NCI-H1105 (cell line): ENCODE measurements at places on chromosomes 2 and 18.

DNA sequence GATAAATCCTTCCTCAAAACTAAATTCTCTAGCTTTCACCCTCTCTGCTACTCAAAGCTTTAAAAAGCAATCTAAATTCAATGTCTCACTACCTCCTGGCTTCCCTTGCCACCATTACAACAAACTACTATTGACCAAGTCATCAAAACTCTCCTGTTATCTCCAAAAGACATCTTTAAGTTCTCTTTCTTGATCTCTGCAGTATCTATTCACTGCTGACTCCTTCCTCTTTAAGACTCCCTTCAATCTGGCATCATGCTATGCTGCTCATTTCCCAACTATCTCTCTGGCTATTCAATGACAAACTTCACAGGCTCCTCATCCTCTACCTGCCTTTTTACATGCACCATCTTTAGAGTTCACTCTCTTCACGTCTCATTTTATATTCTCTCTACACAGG lies 5.9 kb downstream of the PPP3R1 start:
- DNase-seq, result no peak

DNA sequence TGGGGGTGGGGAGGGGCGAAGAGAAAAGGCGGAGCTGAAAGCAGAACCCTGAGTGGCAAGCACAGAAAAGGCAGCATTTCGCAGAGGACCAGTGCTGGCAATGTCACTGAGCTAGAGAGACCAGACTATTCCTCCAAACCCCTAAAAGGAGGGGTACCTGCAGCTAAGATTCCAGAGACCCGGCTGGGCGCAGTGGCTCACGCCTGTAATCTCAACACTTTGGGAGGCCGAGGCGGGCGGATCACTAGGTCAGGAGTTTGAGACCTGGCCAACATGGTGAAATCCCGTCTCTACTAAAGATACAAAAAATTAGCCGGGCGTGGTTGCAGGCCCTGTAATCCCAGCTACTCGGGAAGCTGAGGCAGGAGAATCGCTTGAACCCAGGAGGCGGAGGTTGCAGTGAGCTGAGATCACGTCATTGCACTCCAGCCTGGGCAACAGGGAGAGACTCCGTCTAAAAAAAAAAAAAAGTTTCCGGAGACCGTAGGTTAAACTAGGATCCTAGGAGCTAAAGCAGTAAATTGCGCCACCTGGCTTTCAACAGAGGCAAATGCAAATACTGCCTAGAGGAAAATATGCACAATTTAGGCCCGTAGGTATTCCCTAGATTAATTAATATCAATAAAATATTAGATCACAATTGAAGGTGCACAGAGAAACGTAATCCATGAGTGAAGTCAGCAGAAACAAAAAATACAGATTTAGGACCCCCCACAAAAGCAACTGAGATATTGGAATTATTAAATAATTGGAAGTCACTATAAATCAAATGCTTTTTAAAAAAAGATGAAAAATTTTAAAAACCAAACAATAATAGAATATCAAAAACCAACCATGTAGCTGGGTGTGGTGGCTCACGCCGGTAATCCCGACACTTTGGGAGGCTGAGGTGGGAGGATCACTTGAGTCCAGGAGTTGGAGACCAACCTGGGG lies 4.9 kb downstream of the UCN start:
- peak; percentile 48 for DNase-seq

DNA sequence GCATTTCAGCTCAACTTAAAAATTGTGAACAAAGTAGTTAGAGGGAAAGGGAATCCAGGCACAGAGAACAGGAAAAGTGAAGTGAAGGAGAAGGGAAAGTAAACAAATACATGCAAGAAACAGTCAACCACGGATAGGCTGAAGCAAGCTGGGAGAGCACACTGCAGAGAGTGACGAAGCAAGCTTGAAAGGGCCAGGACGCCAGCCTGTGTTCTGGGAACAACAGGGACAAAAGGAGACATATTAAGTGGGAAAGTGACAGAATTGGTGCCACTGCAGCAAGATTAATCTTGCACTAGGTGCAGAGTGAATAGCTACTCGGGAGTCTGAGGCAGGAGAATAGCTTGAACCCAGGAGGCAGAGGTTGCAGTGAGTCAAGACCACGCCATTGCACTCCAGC lies 197.3 kb downstream of the SOX11 start:
- no peak for DNase-seq

DNA sequence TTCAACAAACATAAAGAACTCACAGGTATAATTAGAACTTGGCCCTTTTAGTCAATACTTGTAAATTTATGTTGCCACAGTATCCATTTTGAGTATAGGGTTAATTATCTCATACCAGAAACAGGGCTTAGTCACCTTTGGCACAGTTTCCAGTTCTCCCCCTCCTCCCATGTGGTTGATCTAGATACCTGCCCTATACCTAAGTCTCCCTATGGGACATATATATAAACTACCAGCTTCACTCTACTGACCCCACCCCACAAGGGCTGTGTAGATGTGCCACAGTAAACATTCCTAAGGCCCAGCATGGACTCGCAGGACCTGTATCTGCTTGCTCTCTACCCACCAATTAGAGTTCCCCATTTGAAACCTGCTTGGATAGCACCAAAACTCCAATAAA lies 371.7 kb upstream of the RND3 start:
- DNase-seq, result no peak

GRCh38 chr2:177296040-177296439 lies 31.5 kb upstream of the NFE2L2 start:
- no peak for DNase-seq

DNA sequence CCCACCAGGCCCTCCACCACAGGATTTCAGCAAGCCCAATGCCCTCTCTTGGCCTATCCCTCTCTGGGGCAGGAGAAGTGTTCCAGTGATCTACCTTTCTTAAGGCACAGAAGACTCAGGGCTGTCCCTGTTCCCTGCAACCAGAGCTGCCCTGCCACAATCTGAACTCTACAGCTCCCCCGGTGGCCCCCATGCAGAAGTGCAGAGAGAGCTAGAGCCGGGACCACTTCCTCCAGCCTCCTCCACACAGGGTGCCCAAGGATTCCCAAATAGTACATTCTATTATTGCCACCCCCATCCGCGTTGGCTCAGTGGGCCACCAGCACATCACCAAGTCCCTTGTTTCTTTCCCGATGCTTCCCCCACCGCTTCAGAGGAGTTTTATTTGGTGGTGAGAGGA lies 114.8 kb upstream of the PTPRM start:
- no peak for DNase-seq

GRCh38 chr2:57615855-57616556 lies 430.6 kb upstream of the VRK2 start:
- peak; percentile 42 for DNase-seq

- DNase-seq, result no peak
Measured at GRCh38 chr2:23401427-23402204, 16.6 kb downstream of the KLHL29 start.

GRCh38 chr2:147331790-147332419 lies 512.9 kb upstream of the ACVR2A start:
- no peak for DNase-seq

DNA sequence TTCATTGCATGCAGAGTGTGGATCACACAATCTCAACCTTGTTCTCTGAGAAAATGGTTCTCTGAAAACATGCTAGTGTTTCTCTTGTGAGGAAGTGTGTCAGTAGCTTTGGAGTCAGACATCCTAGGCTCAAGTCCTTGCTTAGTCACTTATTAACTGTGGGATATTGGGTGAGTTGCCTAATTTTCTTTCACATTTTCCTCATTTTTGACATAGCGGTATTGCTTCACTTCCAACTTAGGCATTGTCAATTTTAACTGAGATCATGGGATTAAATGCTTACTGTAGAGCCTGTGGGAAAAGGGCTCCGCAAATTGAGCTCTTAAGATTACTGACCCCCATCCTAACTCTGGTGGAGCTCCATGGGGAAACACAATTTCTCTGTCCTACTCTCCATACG lies 622.2 kb downstream of the CNTNAP5 start:
- no peak for DNase-seq

DNA sequence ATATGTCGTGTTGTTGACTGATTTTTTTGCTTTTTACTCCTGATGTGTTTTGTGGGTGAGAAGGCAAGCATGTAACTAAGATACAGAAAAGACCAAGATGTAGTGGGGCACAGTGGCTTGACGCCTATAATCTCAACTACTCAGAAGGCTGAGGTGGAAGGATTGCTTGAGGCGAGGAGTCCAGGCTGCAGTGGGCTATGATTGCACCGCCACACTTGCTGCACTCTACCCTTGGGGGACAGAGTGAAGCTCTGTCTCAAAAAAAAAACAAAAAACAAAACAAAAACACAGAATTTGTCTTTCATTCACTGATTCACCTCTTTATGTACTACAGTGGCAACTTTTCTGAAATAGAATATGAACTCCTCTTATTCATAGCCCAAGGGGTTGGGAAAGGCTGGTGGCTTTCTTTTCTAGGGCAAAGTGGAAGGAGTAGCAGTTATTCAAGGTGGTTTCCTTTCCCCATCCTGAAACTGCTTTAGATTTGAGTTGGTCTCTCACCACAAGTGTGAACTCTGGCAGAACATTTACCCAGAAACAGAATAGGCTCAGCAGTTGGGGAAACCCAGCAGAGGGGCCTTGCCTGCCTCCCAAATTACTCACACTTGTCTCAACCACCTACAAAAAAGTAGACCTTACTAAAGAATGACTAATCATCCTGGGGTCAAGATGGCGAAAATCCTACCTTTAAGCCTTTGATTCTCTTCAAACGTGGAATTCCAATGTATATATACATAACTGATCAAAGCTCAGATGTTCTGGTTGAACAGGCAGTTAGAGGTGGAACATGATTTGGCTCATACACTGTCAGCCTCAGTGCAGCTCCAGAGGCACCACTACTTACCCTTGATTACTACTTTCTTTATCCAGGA lies 6.5 kb downstream of the TANK start:
- no peak for DNase-seq

DNA sequence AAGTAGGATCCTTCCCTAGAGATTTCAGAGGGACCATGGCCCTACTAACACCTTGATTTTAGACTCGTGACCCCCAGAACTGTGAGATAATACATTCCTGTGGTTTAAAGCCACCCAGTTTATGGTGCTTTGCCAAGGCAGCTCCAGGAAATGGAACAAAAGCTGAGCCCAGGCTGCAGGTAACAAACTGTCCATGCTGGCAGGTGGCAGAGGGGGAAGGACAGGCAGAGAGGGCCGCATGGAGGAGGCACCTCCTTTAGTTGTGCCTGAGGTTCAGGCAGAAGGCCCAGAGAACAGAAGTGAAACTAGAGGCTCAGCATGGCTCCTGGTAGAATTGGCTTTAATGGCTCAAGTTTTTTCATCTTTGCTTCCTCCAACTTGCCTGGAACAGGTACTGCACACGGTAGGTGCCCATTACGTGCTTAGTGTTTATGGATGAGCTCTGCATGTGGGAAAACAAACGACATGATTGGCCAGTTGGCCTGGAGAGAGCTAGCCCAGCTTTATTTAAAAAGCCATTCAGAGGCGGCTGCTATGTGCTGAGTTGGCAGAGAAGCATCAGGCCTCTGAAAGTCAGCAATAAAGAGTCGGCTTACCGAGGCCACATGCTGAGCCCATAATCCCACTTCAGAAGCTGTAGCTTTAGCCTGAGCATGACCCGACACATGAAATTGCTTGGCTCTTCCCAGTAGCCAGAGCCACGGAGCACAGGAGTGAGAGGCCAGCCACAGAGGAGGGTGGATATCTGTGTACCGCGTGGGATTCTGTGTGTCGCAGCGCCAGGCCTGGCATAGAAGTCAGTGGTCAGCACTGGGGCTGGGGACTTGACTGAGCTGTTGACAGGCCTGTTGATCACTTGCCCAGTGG lies 36.5 kb downstream of the HS1BP3 start:
- DNase-seq, result no peak

GRCh38 chr2:171391532-171391931 lies 42.3 kb downstream of the METTL8 start:
- DNase-seq, result no peak

DNA sequence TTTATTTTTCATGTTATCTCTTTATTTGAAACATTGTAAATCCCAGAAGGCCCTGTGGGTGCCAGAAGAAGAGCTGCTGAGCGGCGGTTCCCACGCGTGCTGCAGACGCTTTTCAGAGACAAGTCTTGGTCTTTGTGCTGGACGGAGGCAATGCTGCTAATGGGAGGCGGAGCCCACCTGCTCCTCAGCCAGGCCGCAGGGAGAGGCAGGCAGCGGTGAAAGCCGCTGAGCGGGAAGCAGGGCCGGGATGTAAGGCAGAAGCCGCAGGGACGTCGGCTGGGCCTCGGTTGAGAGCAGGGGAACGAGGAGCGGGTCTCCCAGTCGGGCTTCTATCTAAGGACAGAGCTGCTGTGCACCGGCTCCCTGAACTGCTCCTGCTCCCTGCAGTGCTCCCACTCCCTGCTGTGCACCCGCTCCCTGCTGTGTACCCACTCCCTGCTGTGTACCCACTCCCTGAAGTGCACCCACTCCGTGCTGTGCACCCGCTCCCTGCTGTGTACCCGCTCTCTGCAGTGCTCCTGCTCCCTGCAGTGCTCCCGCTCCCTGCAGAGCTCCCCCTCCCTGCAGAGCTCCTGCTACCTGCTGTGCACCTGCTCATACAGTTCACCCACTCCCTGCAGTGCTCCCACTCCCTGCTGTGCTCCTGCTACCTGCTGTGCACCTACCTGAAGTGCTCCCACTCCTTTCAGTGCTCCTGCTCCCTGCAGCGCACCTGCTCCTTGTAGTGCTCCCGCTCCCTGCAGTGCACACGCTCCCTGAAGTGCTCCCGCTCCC lies 16.4 kb downstream of the TMEM18 start:
- DNase-seq, result no peak

- DNase-seq, result no peak
Measured at GRCh38 chr2:138124521-138124920, 160.2 kb downstream of the HNMT start.

- DNase-seq, result no peak
Measured at GRCh38 chr2:218129458-218130135, 3.8 kb downstream of the CXCR2 start.

- DNase-seq, result no peak
Measured at GRCh38 chr18:61896757-61897156, 4.0 kb upstream of the RNF152 start.

- DNase-seq, result no peak
Measured at GRCh38 chr18:75714766-75715165, 287.3 kb upstream of the SMIM21 start.

GRCh38 chr2:221100467-221101089 lies 471.5 kb downstream of the EPHA4 start:
- no peak for DNase-seq

DNA sequence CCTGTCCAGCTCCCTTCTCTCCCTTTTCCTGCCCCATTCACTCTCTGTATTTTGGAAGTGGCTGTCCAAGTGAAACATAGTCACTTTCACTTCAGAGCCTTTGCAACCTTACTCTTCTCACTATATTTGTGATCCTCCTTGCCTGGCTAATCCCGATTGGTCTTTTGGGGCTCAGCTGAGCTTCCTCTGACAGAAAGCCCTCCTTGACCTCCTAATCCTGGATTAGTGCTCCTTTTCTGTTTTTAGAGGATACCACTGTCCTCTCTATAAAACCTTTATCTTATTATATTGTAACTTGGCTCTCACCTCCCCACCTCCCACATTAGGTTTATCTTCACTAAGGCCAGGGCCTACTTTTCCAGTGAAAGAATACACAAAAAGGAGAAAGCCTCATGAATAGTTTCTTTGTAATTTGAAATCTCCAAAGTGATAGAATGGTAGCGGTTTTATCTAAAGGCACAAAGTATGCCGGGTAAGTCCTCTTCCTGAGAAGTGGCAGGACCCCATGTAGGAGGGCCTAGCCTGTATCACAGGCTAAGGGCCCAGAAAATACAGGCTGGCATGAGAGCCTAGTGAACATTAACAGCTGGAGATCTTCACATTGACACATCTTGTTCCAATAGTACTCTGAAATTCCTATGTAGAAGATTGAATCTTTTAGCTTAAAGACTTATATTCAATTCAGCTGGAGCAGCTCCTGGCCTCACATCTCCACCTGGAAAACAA lies 83.1 kb upstream of the GAREM1 start:
- DNase-seq, result no peak
